Activated naive CD4-positive, alpha-beta T cell (primary cell): ENCODE measurements at places on chromosomes 16 and 17.

DNA sequence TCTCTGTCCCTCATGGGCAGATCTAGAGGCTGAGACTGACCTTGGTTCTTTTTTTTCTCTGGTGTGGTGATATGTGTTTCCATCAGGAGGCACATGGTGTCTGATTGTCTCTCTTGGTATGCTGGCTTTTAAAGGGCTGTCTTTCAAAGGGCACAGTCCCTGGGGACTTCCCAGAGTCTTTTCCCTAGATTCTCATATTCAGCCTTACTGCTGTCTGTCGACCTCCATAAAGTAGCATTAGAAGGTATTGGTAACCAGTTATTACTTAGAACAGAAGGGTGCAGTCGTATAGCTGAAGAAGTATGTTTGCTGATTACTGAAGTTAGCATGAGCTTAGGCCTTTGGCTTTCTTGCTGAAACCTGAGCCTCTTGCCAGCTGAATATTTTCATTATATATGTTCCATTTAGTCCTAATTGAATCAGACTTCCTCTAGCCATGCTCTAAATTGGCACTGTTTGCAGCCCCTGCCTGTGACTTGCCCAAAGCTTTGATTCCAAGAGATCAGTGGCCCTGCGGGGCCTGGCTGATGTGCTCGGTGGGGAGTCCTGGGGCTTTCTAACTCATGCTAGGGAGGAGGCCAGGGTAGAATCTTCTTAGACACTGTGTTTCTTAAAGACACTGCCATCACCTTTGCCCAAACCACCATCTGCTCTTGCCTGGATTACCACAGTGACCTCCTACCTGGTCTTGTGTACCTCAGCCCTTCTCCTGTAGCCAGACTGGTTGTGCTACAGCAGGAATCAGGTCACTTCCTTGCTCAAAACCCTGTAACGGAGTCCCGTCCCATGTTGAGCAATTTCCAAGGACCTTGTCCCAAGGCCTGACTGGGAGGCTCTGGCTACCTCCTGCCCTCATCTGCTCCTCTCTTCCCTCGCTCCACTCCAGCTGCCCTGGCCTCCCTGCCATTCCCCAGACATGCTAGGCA lies 71.5 kb downstream of the WWP2 start:
- no peak for DNase-seq

DNA sequence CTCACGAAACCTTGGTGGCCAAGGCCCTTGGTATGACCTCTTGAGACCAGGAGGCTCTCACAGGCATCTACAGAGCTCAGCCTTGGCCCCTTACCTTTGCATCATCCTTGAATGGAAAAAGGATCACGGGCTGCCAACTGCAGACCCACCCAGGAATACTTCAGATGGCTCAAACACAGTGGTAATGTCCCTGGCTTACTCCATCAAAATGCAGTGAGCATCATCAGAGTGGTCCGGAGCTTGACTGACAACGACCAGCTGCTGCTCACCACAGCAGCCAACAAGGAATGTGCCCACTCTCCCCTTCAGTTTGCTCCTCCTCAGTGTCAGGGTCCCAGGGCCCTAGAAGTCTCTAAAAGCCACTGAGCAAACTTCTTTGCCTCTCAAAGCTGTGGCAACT lies 17.6 kb upstream of the MYH3 start:
- no peak for DNase-seq

GRCh38 chr17:31573047-31573446 lies 181.6 kb downstream of the RAB11FIP4 start:
- no peak for DNase-seq

GRCh38 chr17:50375858-50376538 lies 3.0 kb downstream of the EME1 start:
- DNase-seq, result no peak

GRCh38 chr17:10149573-10150399 lies 48.6 kb downstream of the GAS7 start:
- no peak for DNase-seq

DNA sequence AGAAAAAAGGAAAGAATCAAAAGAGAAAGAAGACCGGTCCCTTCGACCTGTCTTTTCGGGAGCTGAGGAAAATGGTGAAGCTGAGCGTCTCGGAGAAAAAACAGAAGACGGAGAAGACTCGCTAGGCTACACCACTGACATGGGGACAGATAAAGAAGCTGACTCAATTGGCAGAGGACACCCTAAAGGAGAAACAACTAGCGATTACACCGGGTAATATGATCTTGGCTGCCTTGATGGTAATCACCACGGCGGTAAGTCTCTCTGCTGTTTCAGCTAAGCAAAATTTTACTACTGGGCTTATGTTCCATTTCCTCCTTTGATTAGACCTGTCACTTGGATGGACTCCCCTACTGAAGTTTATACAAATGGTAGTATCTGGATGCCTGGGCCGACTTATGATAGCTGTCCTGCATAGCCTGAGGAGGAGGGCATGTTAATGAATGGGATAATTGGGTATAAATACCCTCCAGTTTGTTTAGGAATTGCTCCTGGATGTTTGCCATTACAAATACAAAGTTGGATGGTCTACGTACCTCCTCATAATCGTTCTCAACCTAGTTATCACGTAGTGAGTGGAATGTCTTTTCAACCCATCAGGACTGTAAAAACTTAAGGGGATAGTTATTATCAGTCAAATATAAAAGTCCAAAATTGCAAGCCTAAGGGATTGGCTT lies 24.1 kb downstream of the ALOX15B start:
- no peak for DNase-seq

DNA sequence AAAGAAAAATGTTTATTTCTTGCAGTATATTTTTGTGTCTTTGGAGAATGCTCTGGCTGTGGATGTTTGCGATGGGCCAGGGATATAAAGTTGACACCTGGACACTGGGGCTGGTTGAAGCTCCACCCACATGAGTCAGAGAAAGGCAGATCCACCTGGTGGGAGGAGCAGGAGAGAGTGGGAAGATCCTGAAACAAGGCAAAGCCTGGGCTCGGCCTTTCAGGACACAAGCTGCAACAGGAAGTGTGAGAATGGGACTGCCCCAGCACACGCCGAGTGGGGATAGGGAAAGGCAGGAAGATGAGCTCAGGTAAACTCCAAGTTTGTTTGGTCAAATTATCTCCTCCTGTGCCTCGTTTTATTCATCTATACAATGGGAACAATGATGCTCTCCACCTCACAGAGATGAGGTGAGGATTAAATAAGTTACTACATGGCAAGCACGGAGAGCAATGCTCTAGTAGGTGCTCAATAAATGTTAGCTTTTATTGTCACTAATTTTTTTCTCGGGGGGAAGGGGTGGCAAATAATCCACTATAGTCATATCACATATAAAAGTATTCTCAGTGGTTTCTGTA lies 21.4 kb upstream of the PITPNM3 start:
- no peak for DNase-seq
